ENCODE measurements at places on chromosomes 2 and 18.

DNA sequence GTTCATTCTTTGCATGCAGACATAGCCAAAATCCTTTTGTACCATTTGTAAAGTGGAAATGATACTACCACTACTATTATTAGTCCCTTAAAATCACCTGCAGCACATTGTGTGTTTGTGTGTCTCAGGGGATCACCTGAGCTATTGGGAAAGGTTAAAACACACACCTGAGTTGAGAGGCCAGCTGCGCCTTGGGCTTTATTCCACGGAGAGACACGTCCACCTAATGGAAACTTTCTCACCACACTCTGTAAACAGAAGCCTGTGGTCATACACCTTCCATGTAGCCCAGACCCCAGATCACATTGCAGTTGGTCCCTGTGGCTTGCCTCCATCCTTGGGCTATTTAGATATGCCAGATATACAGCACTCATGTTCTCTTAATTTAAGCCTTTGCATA, 81.8 kb upstream of the SH3BP4 start:
- DNase-seq: no peak

GRCh38 chr2:9944330-9944758, 7.1 kb upstream of the GRHL1 start:
- DNase-seq: no peak

DNA sequence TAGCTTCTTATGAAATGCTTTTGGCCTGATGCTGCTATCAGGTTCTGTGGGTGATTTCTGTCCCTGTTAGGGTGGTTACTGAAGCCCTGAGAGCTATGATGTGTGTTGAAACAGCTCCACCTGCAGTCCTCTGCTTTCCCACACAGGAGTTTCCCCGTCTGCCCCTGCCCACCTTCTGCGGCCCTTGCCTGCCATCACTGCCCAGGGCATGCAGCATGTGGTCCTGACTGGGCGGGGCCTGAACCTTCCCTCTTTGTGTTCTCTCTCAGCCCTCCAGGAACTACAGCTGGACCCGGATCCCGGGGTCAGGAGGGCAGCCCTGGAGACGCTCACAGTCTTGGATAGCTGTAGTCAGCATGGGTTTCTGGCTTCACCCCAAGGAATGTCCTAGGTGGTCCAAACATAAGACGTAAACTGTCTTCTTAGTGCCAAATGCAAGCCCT, 21.4 kb downstream of the HJURP start:
- no peak for DNase-seq

GRCh38 chr18:62196079-62196478, 9.0 kb downstream of the RELCH start:
- DNase-seq: no peak

- no peak for DNase-seq
These were observed 366.7 kb upstream of the KCNJ3 start for GRCh38 chr2:154331784-154332183.

DNA sequence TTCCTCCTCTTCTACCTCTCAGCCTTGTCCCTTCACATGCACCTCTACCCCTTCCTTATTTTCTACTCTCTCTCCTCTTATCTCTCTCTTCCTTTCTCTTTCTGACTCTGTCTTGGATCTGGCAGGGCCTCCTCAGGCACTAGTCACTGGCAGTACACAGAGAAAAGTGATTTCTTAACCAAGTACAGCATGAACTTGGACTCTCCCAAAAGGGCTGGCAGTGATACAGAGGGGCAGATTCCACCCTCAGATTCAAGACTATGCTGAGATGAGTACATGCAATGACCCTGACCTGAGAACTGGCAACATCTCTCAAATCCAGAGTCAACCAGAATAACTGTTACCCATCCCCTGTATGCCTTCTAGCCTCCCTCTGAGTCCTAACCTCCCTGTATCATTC, 4.3 kb downstream of the AOX1 start:
- no peak for DNase-seq

DNA sequence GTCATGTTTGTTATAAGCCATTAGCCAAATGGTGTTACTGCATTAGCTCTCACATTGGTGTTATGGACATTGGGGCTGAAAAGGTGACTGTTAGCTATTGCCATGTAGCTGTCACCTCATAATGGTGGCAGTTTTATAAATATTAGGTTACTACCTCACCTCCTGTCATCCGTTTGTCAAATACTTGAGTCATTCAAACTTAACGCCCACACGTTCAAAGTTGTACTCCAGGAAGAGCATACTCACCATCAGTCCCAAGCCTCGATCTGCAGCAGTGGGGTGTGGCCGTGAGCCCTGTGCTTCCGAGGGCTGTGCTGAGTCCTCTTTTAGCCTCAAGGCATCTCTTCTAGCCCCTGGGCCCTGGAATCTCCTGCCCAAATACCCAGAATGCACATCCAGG, 87.3 kb downstream of the PDK1 start:
- no peak for DNase-seq

GRCh38 chr2:39160982-39161381, 40.1 kb upstream of the SOS1 start:
- DNase-seq: no peak

DNA sequence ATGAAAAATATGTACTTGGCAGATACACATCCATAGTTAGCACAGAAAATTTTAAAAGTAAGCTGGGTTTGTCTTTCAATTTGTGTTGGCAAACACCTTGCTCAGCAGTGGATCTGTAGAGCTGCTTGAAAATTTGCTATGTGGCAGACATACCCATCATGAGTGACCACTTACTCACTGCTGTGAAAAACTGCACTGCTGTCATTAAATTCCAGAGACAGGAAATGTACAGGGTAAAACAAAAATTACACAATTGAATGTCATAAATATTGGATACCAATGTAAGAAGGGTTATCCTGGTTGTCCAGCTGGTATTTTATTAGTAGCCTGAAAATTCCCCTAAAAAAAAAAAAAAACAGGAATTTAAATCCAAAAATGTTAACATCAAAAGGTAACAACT, 24.5 kb downstream of the NIF3L1 start:
- DNase-seq: no peak

DNA sequence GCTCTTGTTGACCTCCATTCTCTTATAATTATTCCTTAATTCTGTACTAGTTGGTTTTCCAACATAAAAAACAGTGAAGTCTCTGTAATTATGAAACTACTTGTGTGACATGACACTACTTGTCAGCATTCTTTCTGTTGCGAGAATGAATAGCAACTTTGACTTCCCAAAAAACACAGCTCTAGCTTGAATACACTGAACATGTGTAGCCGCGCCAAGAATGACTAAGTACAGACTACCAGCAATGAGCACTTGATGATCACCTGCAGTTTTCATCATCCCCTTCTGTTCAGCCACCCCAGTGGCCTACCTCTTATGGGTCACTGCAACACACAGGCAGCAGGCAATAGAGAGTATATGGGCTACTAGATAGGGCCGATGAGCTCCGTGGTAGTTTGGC, 229.3 kb downstream of the TGIF1 start:
- DNase-seq: no peak

DNA sequence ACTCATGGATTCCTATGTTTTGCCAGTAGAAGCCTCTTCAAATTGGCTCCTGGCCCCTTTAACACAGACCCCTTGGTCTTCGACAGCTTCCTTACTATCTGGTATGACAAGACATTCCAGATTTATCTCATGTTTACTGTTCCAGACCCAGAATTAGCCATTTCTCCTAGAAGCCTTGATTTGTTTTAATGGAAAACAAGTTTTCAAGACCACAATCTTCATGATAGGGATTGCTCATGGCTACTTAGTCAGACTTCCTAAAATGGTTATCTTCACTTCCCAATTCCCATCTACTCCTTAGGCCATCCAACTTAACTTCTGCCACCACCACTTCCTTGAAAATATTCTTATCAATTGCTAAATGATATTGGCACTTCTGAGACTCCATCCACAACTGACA, 63.2 kb downstream of the TTC32 start:
- no peak for DNase-seq

DNA sequence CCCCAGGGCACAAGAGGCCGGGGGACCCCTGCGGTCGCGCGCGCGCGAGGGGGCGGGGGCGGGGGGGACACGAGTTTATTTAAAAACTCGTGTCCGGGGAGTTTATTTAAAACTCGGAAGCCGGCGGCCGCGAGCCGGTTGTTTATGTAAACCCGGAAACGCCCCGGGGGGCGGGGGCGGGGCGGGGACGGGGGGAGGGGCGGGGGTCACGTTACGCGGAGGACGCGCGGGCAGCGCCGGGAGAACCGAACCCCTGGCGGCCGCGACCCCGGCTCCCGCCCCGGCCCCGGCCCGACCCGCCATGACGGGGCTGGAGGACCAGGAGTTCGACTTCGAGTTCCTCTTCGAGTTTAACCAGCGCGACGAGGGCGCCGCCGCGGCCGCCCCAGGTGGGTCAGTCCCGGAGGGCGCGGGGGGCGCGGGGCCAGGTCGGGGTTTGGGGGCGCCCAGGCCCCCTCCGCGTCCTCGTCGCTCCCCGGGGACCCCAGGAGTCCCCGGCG, 4.4 kb downstream of the NFATC1 start:
- DNase-seq: peak; percentile 19
